ENCODE measurements at places on chromosomes 2 and 18.

DNA sequence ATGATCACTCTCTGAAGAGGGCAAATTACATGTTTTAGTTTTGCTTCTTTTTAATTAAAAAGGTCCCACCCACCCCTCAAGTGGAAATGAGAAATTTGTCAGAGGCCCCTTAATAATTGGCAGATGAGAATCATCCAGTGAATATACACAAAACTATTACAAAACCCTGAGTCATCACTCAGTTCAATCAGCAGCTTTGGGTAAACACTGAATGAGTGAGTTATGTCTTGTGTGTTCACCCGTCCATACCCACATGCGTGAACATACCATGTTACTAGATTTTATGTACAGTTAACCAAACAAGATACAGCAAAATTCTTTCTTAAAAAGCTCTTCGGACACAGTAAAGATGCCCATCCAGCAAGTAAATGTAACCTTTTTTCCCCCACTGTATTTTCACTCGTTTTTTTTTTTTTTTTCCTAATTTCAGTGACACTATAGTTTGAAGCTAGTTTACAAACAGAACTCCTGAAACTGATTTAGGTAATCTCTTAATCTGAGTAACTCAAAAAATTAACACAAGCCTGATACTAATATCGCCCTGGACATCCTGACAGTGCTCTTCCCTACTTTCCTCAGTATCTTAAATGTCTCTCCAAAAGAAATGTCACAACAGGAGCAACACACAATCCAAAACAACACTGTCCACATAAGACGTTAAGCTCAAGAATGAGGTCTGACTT is 1.4 kb downstream of the PSME4 start:
- no peaks in the 10 kb centered on the region for H3K36me3 ChIP-seq
- H3K27ac ChIP-seq, result peak overlapping the region; percentile 92
- DNase-seq, result peak; percentile 53
- H3K27me3 ChIP-seq, result no peaks in the 10 kb centered on the region

- H3K4me3 ChIP-seq, result no peak overlapping the region
- peaks cover 4% of the 10 kb centered on the region for H3K4me1 ChIP-seq
- H3K27me3 ChIP-seq, result no peaks in the 10 kb centered on the region
- DNase-seq, result peak; percentile 57
- H3K36me3 ChIP-seq, result no peaks in the 10 kb centered on the region
- H3K27ac ChIP-seq, result peak overlapping the region; percentile 77
Measured at GRCh38 chr18:11976315-11977152, 4.8 kb upstream of the IMPA2 start.

- peaks cover 7% of the 10 kb centered on the region for H3K4me1 ChIP-seq
- H3K27me3 ChIP-seq, result no peaks in the 10 kb centered on the region
- no peak overlapping the region for H3K27ac ChIP-seq
- no peak overlapping the region for H3K4me3 ChIP-seq
- DNase-seq, result no peak
Measured at GRCh38 chr18:8081872-8082553, 514.9 kb downstream of the PTPRM start.

DNA sequence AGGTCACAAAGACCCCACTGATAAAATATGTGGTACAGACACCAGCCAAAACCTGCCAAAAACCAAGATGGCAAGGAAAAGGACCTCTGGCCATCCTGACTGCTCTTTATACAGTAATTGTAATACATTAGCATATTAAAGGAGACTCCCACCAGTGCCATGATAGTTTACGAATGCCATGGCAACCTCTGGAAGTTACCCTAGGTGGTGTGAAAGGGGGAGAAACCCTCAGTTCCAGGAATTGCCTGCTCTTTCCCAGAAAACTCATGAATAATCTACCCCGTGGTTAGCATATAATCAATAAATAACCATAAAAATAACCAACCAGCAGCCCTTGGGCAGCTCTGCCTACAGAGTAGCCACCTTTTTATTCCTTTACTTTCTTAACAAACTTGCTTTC is 129.8 kb upstream of the EPB41L3 start:
- H3K36me3 ChIP-seq, result no peaks in the 10 kb centered on the region
- DNase-seq, result no peak
- H3K4me1 ChIP-seq, result no peaks in the 10 kb centered on the region
- H3K27me3 ChIP-seq, result no peaks in the 10 kb centered on the region
- no peak overlapping the region for H3K4me3 ChIP-seq
- no peak overlapping the region for H3K27ac ChIP-seq

- H3K27me3 ChIP-seq, result no peaks in the 10 kb centered on the region
- no peak overlapping the region for H3K27ac ChIP-seq
- DNase-seq, result no peak
- no peaks in the 10 kb centered on the region for H3K4me1 ChIP-seq
- H3K36me3 ChIP-seq, result no peaks in the 10 kb centered on the region
Measured at GRCh38 chr2:106147665-106148064, 46.4 kb downstream of the UXS1 start.

- no peaks in the 10 kb centered on the region for H3K36me3 ChIP-seq
- no peak for DNase-seq
- H3K27ac ChIP-seq, result no peak overlapping the region
- no peaks in the 10 kb centered on the region for H3K4me1 ChIP-seq
Measured at GRCh38 chr2:54879032-54879431, 155.6 kb downstream of the EML6 start.

Measured in prostate gland (tissue), 2 donors.